ENCODE measurements at places on chromosomes 2 and 18.

DNA sequence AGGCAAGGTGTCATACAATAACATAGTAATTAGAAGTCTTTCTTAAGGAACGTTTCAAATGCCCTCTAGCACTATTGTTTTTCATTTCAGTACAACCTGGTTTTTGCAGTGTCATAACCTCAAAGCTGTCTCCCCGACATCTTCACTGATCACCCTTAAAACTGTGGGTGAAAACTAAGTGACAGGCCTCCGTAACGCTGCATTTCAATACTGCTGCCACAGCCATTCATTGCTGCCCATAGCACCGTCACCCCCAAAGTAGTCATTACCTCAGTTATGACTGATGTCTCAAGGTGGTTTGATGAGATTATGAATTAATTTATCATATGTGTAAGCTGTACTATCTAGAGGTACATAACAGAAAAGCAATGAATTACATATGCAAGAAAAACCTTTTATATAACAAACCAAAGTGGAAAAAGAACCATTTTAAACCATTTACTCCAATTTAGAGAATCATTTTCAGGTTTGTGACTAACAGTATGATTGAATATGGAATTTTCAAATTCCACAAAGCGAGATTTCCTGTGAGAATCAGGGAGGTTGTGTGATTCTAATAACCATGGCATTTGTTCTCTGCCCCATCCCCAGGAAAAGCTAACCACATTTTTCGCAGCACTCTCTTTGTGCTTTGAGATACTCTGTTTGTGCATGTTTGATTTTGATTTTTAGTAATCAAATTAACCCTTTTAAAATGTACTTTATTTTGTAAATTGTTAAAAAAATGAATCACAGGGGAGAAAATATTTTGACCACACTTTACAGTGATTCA, 263.0 kb downstream of the PTGR3 start:
- DNase-seq = no peak

GRCh38 chr2:237907144-237907543, 47.7 kb downstream of the RAMP1 start:
- no peak for DNase-seq

- DNase-seq = peak; percentile 85
Measured at GRCh38 chr2:164514491-164514890, 106.8 kb downstream of the GRB14 start.

GRCh38 chr2:27958711-27959378, 68.3 kb downstream of the BABAM2 start:
- no peak for DNase-seq

DNA sequence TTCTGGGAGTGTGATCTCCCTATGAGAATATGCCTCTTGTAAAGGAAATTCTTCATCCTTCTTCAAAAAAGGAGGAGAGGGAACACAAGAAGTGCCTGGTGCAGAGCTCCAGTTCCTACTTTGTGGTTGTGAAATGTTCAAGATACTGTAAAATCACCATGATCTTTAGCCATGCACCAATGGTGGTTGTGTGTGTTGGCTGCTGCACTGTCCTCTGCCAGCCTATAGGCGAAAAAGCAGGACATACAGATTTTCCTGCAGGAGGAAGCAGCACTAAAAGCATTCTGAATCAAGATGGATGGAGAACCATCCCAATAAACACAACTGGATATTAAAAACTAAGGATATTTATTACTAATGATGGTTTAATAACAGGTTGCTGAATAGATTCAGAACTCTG, 6.2 kb upstream of the KLHL14 start:
- DNase-seq = no peak

DNA sequence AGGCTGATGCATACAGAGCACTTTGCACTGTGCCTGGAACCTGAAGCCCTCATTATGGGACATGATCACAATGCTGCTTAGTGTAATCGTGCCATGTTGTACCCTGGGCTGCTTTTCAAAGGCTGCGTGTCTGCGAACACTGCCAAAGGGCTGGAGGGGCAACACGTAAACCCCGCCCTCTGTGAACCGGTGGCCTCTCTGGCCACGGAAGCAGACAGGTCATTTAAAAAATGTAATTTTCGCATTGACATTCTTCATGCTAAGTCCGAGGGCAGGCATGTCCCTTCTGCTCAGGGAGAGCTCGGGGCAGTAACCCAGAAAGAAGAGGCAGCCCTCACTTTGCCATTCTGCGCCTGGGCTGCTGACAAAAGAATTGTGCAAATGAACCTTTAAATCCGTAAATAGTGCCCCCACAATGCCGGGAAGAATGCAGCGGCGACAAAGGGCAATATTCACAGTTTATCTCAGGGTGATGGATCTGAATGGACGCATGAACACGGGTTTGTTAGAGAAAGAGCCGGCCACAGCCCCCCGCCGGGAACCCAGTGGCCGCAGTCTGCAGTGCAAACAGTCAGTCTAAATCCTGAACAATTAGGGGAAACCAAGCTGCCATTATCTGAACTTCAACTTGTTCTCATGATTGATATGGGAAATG, 226.1 kb downstream of the MYCN start:
- no peak for DNase-seq

DNA sequence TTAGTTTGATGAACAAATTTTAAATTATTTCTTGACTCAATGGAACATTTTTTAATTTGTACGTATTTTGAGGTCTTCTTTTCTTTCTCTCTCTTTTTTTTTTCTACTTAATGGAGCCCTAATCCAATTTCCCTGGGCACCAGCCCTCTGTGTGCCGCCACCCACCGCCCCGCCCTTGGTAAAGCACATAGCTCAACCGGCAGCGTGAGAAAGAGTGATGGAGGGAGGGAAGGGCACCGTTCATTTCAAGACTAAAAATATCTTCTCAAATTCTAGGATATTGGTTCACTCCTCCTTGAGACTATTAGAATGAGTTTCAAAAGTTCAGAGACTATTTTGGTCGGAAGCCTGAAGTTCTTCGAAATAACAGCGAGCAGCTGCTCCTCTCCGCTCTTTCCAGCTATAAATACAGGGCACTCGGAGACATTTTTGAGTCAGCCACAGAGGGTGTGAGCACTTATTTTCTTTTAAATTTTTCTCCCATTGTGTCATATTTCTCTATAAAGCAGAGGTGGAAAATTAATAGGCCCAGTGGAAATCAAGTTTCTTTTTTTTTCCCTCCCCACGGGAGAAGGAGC, 731.7 kb upstream of the ID2 start:
- DNase-seq = no peak

GRCh38 chr2:136359121-136359965, 241.4 kb upstream of the CXCR4 start:
- DNase-seq = no peak

DNA sequence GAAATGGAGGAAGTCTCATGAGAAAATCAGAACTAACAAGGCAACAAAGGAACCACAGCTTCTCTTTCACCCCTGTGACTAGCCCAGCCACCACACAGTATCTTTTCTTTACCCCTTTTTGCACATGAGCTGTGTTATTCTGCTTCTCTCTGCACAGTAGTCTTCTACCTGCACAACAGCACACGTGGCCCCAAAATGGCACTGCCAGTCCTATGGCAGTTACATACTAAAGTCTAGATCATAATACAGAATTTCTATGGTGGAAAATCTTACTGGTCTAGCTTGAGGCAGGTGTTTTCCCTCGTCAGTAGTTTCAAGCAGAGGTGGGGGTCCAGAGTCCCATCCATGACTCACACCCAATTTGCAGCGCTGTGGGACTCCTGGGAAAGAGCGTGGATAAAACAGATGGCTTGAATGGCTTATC, 177.7 kb downstream of the DIS3L2 start:
- no peak for DNase-seq

- DNase-seq = no peak
Measured at GRCh38 chr2:71309-72035, 25.2 kb upstream of the FAM110C start.

- DNase-seq = no peak
Measured at GRCh38 chr18:37527395-37527794, 38.2 kb downstream of the CELF4 start.

- no peak for DNase-seq
Measured at GRCh38 chr2:163812926-163813520, 77.2 kb upstream of the FIGN start.

DNA sequence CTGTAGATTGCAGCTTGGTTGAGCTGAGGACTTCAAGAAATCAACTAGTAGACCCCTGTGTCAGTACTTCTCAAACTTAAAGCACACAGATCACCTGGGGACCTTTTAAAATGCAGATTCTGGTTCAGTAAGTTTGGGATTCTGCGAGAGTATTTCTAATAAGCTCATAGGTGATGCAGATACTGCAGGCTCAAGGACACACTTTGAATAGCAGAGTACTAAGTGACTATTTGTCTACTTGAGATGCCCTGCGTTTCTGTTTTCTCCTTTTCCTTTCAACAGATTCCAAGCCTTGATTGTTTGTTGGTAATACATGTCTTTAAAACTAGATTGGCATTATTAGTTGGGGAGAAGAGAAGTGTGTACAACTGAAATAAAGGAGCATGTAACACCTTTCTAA, 6.7 kb downstream of the MIB1 start:
- no peak for DNase-seq

GRCh38 chr2:179788104-179788503, 73.3 kb downstream of the ZNF385B start:
- DNase-seq = no peak

- peak; percentile 64 for DNase-seq
Measured at GRCh38 chr2:191631754-191632153, 46.2 kb upstream of the NABP1 start.

All from Calu3 (cell line).